ENCODE measurements at places on chromosomes 5 and 9. TPM values are rescaled to one million over a fixed set of nuclear protein-coding genes. Genes with fewer than 3 reads are reported as not detected.

DNA sequence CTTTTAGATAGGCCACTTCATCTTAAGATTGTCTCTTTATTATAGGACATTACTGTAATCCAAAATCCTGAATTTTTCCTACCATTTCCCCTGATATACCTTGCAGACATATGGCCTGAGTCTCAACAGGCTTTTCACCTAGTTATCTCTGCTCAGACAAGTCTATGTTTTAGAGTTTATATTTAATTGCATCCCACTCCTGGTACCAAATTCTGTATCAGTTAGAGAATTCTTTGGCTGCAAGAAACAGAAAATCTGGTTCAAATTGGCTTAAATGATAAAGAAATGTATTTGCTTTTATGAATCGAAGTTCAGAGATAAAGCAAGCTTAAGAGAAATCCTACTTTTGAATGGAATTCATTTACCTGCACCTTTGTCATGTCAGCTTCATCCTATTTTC, 102.2 kb upstream of the OSMR start:
- DNase-seq = no peak

GRCh38 chr9:124940521-124940893, 376 bp downstream of the GOLGA1 start:
- no peak for DNase-seq

Gene TTC16
- polyA plus RNA-seq = 0.12 TPM

Gene OTP
- polyA plus RNA-seq = not detected

Gene TMEM252
- not detected for polyA plus RNA-seq

All from stomach (tissue), 19 donors.